ENCODE measurements at places on chromosomes 16 and 17.

DNA sequence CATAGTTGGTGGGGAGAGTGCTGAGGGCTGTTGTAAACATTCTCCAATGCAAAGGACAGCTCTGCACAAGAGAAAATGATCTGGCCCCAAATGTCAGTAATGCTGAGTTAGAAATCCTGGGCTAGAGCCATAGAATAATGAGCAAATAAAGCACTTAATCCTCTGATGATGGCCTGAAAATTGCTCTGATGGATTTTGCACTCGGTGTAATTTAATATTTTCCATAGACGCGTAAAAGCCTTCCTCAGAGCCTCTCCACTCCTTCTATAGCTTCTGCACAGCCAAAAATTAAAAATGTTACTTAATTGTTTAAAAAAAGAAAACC lies 23.7 kb downstream of the FAM20A start:
- DNase-seq = no peak

GRCh38 chr17:80394629-80395216 lies 20.2 kb upstream of the ENDOV start:
- DNase-seq = no peak

DNA sequence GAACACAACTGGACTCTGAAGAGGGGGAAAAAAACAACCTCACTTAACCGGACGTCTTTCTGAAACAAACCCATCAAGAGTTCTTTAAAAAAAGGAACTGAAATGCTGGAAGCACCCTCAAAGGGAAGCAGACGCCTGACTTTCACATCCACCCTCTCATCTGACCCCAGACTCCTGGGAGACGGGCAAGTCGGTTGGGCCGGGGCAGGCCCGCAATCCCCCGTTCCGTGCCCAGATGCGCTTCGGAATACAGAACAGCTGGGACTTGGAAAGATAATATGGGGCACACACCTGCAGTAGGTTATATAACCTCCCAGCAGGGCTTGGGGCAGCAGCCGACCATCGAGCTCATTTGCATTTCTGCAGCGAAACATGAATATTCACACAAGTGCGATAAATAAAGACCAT lies 3.7 kb downstream of the ARHGAP27 start:
- no peak for DNase-seq

DNA sequence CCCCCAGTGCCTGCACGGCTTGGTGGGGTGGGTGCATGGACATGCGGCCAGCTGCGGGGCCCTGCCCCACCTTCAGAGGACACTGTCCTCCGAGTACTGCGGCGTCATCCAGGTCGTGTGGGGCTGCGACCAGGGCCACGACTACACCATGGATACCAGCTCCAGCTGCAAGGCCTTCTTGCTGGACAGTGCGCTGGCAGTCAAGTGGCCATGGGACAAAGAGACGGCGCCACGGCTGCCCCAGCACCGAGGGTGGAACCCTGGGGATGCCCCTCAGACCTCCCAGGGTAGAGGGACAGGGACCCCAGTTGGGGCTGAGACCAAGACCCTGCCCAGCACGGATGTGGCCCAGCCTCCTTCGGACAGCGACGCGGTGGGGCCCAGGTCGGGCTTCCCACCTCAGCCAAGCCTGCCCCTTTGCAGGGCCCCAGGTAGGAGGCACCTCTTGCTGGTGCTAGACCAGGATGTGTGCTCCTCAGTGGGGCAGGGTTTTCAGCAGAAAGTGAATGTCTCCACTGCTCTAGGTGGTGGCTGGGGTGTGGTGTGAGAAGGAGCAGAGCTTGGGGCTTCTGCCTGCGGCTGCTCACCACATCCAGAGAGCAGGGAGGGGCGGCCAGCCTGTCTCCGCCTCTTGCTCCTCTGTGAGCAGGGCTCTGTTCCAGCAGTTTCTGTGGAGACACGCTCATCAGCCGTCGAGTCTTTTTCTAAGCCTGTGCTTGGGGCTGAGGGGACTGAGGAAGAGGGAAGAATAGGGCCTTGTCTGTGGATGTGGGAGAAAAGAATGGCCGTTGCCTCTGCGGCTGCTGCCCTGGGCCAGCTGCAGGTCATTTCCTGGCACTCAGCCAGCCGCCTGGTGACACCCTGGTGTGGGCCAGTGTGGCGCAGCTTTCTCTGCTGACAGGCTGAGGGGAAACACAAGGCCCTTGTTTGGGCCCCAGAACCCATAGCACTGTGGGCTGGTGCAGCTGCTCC lies 2.2 kb downstream of the ZNF276 start:
- DNase-seq = no peak

DNA sequence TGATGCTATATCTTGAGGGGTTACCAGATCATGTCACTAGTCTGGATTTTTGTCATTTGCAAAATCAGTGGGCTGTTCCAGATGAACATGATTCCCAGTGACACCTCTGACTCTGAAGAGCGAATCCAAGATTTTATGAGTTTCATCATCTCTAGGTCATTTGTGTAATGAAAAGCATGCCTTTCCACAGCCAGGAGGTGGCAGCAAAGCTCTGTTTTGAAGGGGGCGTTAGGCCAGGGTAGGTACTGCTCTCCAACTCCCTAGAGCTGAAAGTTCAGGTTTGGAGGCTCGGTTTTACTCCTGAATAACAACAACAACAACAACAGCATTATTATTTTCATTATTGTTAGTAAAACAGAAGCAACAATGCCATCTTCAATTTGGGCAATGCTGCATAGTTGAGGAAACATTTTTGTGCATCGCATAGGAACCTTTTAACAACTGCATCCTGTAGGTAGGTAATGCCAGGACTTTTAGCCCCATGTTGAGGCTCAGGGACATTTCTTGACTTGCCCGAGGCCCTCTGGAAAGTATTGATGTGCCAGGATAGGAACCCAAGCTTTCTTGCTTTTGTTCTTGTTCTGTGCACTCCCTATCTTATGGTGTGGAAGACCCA lies 77.0 kb downstream of the MYH13 start:
- no peak for DNase-seq

GRCh38 chr16:66304151-66304550 lies 62.3 kb upstream of the CDH5 start:
- peak; percentile 1 for DNase-seq

DNA sequence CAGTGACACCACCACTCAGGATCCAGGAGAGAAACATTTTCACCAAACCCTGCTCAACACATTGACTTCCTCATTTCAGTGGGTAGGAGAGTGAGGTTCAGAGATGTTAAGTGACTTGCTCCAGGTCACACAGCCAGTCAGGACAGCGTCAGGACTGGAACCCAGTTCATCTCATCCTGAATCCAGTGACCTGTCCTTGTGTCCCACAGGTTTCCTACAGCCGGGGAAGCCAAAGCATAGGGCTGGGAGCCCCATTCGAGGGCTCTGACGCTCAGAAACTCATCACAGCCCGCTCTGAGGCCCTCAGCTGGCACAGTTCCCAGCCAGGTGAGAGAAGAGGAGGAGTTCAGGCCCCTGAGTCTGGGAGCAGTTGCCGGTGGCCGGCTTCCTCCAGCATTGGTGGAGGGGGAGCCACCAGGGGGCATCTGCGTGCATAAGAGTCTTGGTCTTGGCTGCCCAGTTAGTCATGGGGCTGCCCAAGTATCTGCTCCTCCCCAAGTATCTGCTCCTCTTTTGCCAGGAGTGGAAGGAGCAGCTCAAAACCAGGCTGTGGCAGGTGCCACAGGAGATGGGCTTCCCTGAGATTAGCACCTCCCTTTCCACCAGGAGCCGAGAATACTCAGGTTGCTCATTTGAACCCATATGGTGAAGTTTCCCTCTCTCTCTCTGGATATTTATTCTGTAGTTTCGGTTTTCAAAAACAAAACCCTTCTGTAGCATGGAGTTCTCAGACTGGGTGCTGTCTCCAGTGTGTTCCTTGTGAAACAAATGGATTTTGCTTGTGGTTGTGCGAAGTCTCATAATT lies 56.0 kb downstream of the TNFRSF13B start:
- DNase-seq = peak; percentile 84

DNA sequence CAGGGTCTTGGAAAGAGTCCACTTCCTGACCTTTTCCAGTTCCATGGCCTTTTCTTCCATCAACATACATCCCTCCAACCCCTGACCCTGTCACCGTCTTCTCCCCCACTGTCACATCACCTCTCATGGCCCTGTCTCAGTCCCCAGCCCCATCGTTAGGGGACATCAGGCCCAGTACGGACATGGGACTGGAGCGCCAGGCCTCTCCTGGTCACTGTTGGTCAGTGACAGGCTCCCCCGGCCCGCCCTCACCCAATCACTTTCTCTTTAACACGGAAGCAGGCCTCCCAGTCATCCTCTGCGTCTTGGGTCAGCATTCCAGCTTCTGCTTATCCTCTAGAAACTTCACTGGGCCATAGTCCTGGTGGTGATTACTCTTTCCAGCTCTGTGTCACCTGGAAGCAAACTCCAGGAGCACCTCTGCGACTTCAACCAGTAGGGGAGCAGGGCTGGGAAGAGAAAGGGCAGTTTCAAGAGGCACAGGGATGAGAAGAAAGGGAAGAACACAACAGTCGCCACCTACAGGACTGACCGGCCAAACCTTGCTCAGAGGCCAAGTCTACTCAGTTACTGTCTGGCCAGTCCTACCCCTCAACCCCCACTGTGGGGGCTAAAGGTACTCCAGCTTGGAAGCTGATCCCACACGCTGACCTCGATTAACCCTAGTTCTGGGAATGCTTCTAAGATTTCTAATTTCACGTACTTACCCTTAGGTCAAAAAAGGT lies 15.9 kb upstream of the ICAM2 start:
- DNase-seq = no peak

- no peak for DNase-seq
These were observed 30.9 kb downstream of the WSB1 start for GRCh38 chr17:27324771-27325339.

- DNase-seq = no peak
These were observed 48.5 kb downstream of the RPTOR start for GRCh38 chr17:80593181-80593580.

DNA sequence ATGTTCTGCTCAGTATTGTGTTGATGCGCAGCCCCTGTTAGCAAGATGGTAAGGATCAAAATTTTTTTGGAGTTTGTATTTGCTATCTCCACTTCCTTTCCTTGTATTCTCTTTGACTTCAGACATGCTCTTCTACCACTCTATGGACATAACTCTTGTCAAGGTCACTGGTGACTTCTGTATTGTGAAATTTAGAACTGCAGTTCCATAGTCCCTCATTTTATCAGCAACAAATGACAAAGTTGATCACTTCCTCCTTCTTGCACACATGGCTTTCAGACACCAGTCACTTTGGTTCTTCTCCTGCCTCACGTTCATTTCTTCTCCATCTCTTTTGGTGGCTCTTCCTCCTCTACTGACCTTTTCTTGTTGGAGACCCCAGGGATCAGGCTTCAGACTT lies 21.1 kb downstream of the COX11 start:
- DNase-seq = no peak

DNA sequence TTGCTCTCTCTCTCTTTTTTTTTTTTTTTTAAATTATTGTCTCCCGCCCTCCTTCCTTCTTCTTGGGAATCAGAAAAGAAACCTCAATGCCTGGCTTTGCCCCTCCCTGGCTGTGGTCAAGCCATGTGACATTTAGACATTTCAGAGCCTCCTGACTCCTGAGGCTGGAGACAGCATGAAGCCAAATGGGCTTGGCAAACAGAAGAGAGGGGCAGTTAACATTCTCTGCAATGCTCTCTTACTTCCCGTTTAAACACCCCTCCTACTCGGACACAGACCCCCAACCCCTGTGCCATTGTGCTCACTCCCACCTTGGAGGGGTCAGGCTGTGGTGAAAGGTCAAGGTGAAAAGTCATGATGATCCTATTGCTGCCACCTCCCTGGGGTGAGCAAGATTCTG lies 14.7 kb upstream of the MEOX1 start:
- DNase-seq = no peak

DNA sequence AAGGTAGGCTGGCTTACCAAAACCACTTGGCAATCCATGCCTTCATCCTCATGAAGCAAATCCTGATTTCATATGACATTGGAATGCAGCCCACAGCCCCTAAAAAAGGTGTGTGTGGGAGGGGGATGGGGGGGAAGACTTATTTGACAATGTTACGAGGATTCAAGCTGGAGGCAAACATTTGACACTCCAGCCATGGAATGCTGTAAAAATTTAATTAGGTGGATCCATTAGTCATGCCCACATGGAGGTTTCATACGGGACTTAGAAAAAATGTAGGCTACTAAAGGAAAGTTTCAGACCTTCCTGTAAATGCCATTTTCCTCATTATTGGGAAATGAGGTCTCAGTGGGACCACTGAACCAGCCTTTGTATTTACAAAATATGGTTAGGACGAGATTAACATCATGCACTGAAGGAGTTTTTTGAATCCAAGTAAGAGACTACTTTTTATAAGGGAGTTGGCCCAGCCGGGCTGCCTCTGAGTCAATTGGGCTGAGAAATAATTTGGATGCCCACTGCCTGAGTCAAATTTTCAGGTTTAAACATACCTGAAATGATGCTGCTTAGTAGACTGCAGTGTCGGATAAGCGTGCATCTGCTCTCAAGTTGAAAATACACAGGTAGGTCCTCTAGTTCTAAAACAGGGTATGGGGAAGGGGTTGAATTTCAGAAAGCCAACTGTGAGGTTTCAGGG lies 44.6 kb upstream of the MAF start:
- DNase-seq = no peak

GRCh38 chr16:7227229-7227721 lies 105.4 kb upstream of the RBFOX1 start:
- DNase-seq = no peak
